Progenitor cell of endocrine pancreas (in vitro differentiated cells): ENCODE measurements at places on chromosomes 16 and 17.

- DNase-seq, result peak; percentile 27
These were observed 12.1 kb downstream of the CFDP1 start for GRCh38 chr16:75420987-75421819.

- no peak for DNase-seq
These were observed 44.2 kb upstream of the CLEC18A start for GRCh38 chr16:69906838-69907401.

DNA sequence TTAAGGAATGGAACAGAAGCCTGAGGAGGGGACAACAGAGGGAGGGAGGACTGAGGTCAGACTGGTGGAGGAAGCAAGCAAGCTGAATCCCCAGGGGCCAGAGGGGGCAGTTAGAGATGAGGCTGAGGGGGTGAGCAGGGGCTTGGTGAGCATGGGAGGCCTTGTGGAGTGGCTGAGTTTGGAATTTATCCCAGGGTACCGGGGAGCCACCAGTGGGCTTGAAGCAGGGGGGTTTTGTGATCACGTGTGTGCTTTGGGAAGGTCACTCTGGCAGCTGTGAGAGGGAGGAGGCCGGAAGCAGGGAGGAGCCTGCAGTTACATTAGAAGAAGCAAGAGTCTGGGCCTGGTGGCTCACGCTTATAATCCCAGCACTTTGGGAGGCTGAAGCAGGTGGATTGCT is 9.8 kb upstream of the CTCF start:
- no peak for DNase-seq

- no peak for DNase-seq
These were observed 33.3 kb upstream of the SMPD3 start for GRCh38 chr16:68481636-68482035.

DNA sequence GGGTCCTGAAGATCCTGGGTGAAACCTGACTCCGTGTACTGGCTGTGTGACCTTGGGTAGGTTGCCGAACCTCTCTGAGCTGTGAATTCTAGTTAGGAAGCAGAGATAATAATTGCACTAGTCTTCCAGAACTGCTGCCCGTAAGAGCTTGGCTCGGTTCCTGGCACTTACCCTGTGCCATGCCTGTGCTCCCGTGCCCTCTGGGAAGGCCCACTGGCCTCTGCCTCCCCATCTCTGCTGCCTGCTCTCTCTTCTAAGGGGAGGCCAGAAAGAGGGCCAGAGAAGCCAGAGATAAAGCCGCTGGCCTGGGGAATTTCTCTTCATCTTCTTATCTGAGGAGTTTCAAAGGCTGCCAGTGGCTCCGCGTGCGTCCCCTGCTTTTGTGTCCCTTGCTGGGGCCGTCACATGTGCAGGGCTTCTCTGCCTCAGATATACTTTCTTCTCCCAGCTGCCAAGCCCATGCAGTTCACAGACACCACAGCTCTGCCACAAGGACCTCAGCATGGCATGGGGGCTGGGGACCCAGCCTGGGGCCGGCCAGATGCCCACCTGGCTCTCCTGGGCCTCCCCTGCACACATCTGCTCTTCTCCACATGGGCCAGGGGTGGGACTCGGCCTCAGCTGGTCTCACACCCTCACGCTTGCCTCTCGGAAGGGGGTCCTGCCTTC is 145.2 kb downstream of the SDK2 start:
- no peak for DNase-seq
